Activated T-cell treated with anti-CD3 and anti-CD28 coated beads for 48 hours (primary cell): ENCODE measurements at places on chromosomes 11 and 22.

- no peak for DNase-seq
Observed at GRCh38 chr11:110376021-110376420, 53.7 kb upstream of the FDX1 start.

DNA sequence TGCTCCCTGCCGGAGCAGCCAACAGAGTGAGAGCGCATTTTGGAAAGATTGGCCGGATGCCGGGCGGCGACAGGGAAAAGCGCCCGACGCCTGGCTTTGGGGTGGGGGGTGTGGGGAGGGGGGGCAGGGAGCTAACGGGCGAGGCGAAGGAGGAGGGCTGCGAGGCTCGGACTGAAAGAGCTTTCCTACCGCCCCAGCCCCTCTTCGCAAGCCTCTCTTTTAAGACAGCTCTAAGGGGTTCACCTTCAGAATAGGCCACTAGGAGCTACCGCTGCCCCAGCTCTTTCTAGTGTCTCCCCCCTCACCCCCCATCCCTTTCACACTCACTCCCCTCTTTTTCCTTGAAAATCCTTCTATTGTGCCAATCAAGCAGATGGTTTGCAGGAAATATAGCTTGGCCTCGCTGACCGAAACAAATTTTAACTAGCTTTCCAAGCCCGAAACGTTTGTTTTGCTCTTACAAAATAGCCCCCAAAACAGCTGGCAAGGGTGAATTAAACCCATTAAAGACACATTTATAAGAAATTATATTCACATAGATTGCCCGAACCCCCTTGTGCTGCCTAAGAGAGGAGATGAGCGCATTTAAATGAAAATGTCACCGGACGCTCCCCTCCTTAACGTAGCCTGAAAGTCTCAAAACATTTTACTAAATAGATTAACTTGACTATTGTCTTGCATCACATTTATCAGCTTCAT lies 3.7 kb upstream of the DBX1 start:
- DNase-seq, result no peak

GRCh38 chr11:32630844-32631243 lies 47.2 kb downstream of the EIF3M start:
- DNase-seq, result no peak

GRCh38 chr11:121291319-121291718 lies 1.3 kb upstream of the SC5D start:
- no peak for DNase-seq

GRCh38 chr22:47061226-47061625 lies 298.8 kb downstream of the TBC1D22A start:
- no peak for DNase-seq

GRCh38 chr11:126318574-126319373 lies 14.9 kb downstream of the DCPS start:
- DNase-seq, result no peak

- DNase-seq, result no peak
Observed at GRCh38 chr11:26841818-26842473, 120.1 kb upstream of the SLC5A12 start.

- DNase-seq, result no peak
Observed at GRCh38 chr11:86063536-86063935, 5.3 kb downstream of the PICALM start.
